Activated T-cell treated with anti-CD3 and anti-CD28 coated beads, Interleukin-2, amount 50 U/mL, for 1 hour (primary cell): ENCODE measurements at places on chromosomes 4 and X.

GRCh38 chr4:24894846-24895245, 18.0 kb downstream of the CCDC149 start:
- DNase-seq: no peak

DNA sequence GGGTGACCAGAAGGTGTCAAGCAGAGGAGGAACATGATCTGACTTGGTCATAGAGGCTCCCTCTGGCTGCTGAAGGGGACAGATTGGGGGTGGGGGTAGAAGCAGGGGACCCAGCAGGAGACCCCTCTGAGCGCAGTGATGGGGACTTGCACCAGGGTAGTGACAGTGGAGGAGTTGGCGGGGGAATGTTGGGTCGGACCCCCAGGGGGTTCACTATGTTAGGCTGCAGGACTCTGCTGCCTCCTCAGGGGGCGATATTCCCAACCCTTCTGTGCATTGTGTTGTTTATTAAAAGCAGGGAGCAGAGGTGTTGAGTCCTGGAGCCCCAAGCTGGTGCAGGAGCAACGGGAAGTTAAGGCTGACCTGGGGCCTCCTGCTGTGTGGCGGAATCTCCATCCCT, 8.8 kb downstream of the WDR13 start:
- DNase-seq: no peak

- no peak for DNase-seq
Observed at GRCh38 chrX:123971982-123972381, 10.5 kb downstream of the STAG2 start.

- no peak for DNase-seq
Observed at GRCh38 chrX:71626576-71626975, 8.3 kb upstream of the CXCR3 start.

- DNase-seq: no peak
Observed at GRCh38 chrX:21749924-21750323, 8.0 kb downstream of the SMPX start.

DNA sequence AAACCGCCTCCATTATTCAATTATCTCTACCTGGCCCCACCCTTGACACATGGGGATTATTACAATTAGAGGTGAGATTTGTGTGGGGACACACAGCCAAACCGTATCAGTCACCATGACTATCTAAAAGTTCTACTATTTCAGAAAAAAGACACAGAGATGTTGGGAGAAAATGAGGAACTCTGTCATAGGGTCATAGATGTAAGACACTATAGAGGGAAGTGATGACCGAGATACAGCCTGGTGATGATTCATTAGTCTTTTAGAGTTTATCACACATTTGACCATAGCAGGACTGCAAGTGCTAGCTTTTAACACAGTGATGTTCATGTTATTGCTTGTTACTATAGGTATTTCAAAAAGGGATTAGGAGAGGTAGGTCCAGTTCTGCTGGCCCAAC, 357.0 kb upstream of the AADAT start:
- DNase-seq: no peak

GRCh38 chrX:7264399-7264798, 116.4 kb upstream of the PUDP start:
- DNase-seq: no peak

GRCh38 chr4:47698837-47699236, 139.0 kb downstream of the CORIN start:
- no peak for DNase-seq

DNA sequence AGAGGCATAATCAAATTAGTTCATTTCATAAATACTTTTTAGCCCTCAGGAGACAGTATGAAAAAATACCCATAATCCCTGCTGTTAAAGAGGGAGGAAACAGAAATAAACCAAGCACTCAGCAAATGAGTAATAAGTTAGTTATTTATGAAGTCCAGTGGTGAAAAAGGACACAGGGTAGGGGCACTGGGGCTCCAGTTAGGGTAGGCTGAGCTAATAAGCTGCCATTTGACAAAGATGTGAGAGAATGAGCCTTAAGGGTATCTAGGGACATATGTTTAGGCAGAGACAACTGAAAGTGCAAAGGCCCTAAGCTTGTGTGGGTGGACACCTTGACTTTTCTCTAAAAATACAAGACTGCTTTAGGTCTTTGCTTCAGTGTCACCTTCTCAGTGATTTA, 94.4 kb downstream of the IL15 start:
- no peak for DNase-seq

GRCh38 chr4:552019-552418, 24.1 kb downstream of the TMEM271 start:
- no peak for DNase-seq

- DNase-seq: no peak
Observed at GRCh38 chr4:21900211-21900610, 48.4 kb downstream of the KCNIP4 start.
